ENCODE measurements at places on chromosomes 6 and 20.

DNA sequence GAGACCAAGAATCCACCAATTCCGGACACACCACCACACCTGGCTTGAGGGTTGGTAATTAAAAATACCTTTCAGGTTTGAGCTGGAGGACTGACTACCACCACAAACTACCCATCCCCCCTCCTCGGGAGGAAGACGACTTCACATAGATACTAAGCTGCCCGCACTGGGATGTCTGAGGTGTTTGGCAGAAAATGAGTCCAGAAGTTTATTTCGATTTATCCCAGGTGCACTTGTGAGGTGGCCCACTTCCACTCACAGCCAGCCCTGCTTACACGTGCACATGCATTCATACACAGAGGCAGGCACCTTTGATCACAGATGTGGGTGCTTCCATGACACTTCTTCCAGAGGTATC is 187.1 kb downstream of the ID4 start:
- H3K36me3 ChIP-seq: no peaks in the 10 kb centered on the region
- H3K4me1 ChIP-seq: no peaks in the 10 kb centered on the region
- H3K27me3 ChIP-seq: peaks cover 2% of the 10 kb centered on the region
- no peak for DNase-seq
- H3K27ac ChIP-seq: no peak overlapping the region

- no peak overlapping the region for H3K27ac ChIP-seq
- DNase-seq: no peak
- H3K27me3 ChIP-seq: no peaks in the 10 kb centered on the region
- H3K4me3 ChIP-seq: no peak overlapping the region
- peaks cover 11% of the 10 kb centered on the region for H3K4me1 ChIP-seq
Measured at GRCh38 chr6:142518761-142519160, 217.0 kb downstream of the ADGRG6 start.

- H3K27me3 ChIP-seq: peaks cover 22% of the 10 kb centered on the region
- DNase-seq: no peak
- peak overlapping the region; percentile 91 for H3K4me3 ChIP-seq
- H3K4me1 ChIP-seq: peaks cover 63% of the 10 kb centered on the region
- peaks cover 12% of the 10 kb centered on the region for H3K36me3 ChIP-seq
Measured at GRCh38 chr6:137867685-137868509, 838 bp downstream of the TNFAIP3 start.

DNA sequence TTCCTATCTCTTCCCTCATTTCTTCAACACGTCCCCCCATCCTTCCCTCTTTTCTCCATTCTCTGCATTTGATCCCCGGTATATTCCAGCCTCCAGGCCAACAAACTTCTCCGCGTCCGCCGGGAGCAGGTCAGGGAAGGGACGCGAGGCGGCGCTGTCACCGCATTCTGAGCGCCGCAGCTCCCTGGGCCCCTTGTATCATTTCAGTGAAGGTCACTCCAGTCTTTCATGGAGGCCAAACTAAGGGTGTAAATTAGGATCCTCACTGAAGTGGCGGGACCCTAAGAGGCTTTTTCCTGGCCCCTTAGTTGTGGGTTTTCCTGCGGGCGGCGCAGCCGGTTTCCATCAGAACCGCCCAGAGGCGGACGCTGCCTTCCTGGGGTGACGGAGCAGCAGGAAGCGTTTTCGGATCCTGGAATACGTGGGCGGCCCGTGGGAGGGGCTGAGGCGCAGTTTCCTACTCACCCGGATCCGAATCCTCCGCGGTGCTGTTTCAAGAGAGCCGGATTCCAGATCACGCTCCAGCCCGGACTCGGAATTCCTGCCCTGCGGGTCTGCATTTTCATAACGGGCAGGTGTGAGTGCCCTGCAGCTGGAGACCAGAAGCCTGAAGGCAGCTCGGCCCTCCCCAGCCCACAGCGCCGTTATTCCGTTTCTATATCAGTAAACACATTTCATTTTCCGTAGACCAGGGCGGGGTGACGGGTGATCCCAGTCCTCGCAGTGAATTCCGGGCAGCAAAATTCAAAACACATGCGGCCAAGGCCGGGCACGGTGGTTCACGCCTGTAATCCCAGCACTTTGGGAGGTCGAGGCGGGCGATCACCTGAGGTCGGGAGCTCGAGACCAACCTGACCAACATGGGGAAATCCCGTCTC is 3.6 kb upstream of the MICA start:
- H3K27me3 ChIP-seq: peaks cover 4% of the 10 kb centered on the region
- peak overlapping the region; percentile 87 for H3K4me3 ChIP-seq
- DNase-seq: peak; percentile 84
- peak overlapping the region; percentile 96 for H3K27ac ChIP-seq
- H3K36me3 ChIP-seq: no peaks in the 10 kb centered on the region

DNA sequence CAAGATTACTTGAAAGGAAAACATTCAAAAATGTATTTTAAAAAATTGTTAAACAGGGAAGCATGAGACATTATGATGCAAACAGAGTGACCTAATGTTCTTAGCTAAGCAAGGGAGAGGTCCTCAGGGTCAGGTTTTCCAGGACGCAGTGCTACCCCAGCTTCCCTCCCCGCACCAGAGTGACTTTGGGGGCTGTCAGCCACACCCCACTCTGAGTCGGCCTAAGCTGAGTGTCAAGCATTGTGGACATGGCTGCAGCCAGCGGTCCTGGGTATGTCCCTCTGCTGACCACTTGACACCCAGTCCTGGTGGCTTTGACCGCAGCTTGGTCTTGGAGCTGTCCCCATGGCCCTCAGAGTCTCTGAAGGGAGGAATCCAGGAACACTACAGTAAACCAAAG is 54.9 kb upstream of the CD93 start:
- H3K27ac ChIP-seq: no peak overlapping the region
- DNase-seq: no peak
- H3K36me3 ChIP-seq: no peaks in the 10 kb centered on the region
- H3K27me3 ChIP-seq: peaks cover 1% of the 10 kb centered on the region

- no peak overlapping the region for H3K27ac ChIP-seq
- H3K4me3 ChIP-seq: no peak overlapping the region
- DNase-seq: no peak
- H3K27me3 ChIP-seq: no peaks in the 10 kb centered on the region
- peaks cover 2% of the 10 kb centered on the region for H3K4me1 ChIP-seq
Measured at GRCh38 chr20:8315639-8316573, 183.8 kb downstream of the PLCB1 start.

DNA sequence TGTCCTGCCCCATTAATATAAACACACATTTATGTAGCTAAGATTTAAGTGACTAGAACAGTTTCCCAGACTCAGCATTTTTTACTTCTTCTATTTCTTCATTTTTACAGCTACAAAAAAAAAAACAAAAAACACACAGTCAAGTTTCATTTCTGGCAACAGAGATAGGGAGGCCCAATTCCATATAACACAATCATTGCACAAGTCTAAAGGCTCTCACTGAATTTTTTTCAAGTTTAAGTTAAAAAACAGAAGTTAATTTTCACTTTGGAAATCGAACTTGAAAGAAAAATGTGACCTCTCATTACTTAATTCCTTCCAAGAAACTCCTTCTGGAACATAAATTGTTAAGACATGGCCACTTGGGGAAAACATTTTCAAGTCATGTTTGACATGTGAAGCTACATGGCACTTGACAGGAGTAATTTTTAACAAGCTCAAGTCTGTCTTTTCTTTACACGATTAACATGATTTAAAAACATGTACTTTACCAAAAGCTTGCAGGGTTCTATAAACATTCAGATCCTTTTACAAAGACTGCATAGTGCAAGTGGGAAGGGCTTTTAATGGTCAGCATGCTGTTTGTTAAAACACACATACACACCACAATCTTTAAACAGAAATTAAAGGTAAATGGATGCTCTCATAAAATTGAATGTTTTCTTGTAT is 100.1 kb upstream of the CCDC28A start:
- no peak for DNase-seq
- no peak overlapping the region for H3K4me3 ChIP-seq
- H3K27ac ChIP-seq: peak overlapping the region; percentile 71
- no peaks in the 10 kb centered on the region for H3K36me3 ChIP-seq

GRCh38 chr20:46541229-46541935 is 9.1 kb downstream of the OCSTAMP start:
- H3K27ac ChIP-seq: no peak overlapping the region
- H3K36me3 ChIP-seq: no peaks in the 10 kb centered on the region
- H3K27me3 ChIP-seq: peaks cover 47% of the 10 kb centered on the region
- no peak overlapping the region for H3K4me3 ChIP-seq

DNA sequence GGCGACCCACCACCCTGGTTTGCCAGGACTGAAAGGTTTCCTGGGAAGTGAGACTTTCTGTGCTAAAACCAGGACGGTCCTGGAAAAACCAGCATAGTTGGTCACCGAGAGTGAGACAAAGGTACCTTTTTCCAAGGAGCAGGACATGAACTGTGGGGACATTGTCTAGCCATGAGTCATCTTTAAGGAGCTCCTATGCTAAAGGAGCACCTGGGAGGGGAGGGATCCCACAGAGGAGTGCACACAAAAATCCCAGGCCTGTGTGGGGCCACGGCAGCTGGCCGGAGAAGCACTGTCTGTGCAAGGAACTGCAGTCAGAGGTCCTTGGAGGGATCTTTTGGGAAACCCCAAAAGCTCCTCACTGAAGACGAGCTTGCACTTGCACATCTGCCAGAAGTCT is 109.1 kb upstream of the PLEKHG1 start:
- H3K4me1 ChIP-seq: no peaks in the 10 kb centered on the region
- no peaks in the 10 kb centered on the region for H3K36me3 ChIP-seq
- H3K27ac ChIP-seq: no peak overlapping the region
- no peak for DNase-seq
- no peak overlapping the region for H3K4me3 ChIP-seq

DNA sequence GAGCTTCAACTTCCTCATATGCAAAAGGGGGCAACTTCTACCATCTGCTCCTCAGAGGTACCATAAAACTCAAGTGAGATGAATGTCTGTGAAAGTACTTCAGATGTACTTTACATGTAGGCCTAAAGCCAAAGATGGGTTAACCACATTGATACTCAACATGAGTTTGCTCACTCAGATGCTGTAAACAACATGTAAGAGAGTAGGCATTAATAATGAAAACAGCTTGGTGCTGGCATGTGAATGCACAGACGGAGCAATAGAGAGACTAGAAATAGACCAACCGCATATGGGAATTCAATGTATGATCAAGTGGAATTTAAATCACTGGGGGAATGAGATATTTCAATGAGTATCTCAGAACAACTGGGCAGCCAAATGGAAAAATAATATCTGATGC is 143.8 kb upstream of the CDYL start:
- H3K27ac ChIP-seq: no peak overlapping the region
- DNase-seq: no peak
- H3K4me3 ChIP-seq: no peak overlapping the region
- peaks cover 12% of the 10 kb centered on the region for H3K36me3 ChIP-seq
- no peaks in the 10 kb centered on the region for H3K4me1 ChIP-seq
- no peaks in the 10 kb centered on the region for H3K27me3 ChIP-seq

- no peak overlapping the region for H3K27ac ChIP-seq
- H3K4me1 ChIP-seq: no peaks in the 10 kb centered on the region
- H3K27me3 ChIP-seq: no peaks in the 10 kb centered on the region
- no peak overlapping the region for H3K4me3 ChIP-seq
- no peaks in the 10 kb centered on the region for H3K36me3 ChIP-seq
Measured at GRCh38 chr6:154206996-154207395, 149.6 kb downstream of the IPCEF1 start.

DNA sequence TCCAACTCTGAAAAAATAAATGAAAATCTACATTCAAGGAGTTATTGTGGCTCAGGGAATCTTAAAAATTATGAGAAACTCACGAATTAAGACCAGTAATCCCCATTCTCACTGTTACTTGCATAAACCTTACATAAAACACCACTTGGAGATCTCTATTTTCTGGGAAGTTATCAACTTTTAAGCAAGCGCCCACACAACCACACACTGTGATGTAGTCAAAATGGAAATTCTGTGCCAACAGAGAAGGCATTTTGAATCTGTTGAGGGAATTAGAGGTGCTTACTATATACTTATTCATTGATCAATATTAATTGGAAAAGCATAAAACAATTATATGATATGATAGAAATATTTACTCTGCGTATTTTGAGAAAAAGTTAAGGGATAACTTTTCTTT is 58.7 kb downstream of the HAO1 start:
- no peaks in the 10 kb centered on the region for H3K36me3 ChIP-seq
- H3K4me1 ChIP-seq: no peaks in the 10 kb centered on the region
- peaks cover 5% of the 10 kb centered on the region for H3K27me3 ChIP-seq
- no peak for DNase-seq
- no peak overlapping the region for H3K4me3 ChIP-seq
- no peak overlapping the region for H3K27ac ChIP-seq

DNA sequence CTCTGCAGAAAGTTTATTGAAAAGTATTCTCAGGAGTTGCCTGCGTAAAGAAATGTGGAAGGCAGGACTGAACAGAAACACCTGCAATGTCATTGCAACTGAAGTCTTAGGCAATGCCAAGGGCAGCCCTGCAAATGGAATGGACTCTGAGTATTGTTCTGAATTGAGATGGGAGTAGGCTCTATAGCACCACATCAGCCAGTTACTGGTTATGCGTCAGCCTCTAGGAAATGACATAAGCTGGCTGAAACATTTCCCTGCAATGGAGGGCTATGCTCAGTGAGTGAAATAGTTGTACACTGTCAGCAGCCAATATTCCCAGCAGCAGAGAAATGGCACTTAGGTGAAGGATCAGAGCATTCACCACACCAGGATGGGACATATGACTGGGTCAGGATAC is 13.8 kb upstream of the GJE1 start:
- H3K4me1 ChIP-seq: no peaks in the 10 kb centered on the region
- H3K36me3 ChIP-seq: no peaks in the 10 kb centered on the region
- no peak overlapping the region for H3K4me3 ChIP-seq
- DNase-seq: no peak

DNA sequence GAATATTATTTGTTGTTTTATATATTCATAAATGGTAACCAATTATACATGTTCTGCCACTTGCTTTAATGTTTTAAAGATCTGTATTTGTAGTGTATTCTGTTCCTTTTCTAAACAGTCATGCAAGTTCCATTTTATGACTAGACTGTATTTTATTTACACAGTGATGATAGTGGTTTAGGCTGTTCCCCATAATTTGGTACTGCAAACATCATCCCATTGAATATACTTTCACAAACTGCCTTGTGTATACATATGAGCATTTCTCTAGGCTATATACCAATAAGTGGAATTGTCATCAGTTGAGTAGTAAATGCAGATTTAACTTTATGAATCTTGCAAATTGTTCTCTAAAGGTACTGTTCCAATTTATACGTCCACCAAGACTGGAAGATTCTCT is 738.0 kb downstream of the EPHA7 start:
- no peaks in the 10 kb centered on the region for H3K36me3 ChIP-seq
- no peak overlapping the region for H3K27ac ChIP-seq
- peaks cover 9% of the 10 kb centered on the region for H3K4me1 ChIP-seq
- H3K27me3 ChIP-seq: peaks cover 10% of the 10 kb centered on the region
- no peak overlapping the region for H3K4me3 ChIP-seq
- DNase-seq: no peak

- peaks cover 45% of the 10 kb centered on the region for H3K27me3 ChIP-seq
- peak overlapping the region; percentile 38 for H3K4me3 ChIP-seq
- H3K36me3 ChIP-seq: no peaks in the 10 kb centered on the region
Measured at GRCh38 chr6:107820338-107821261, 3.5 kb downstream of the SCML4 start.

- H3K36me3 ChIP-seq: no peaks in the 10 kb centered on the region
- DNase-seq: no peak
- H3K4me1 ChIP-seq: no peaks in the 10 kb centered on the region
- H3K27me3 ChIP-seq: peaks cover 75% of the 10 kb centered on the region
- no peak overlapping the region for H3K27ac ChIP-seq
- no peak overlapping the region for H3K4me3 ChIP-seq
Measured at GRCh38 chr6:29917857-29918256, 24.5 kb upstream of the HLA-A start.

Measured in mesothelial cell of epicardium (in vitro differentiated cells).